ENCODE measurements at places on chromosomes 13 and 19.

- peak; percentile 34 for DNase-seq
These were observed 5.9 kb upstream of the ZNF551 start for GRCh38 chr19:57675881-57676280.

DNA sequence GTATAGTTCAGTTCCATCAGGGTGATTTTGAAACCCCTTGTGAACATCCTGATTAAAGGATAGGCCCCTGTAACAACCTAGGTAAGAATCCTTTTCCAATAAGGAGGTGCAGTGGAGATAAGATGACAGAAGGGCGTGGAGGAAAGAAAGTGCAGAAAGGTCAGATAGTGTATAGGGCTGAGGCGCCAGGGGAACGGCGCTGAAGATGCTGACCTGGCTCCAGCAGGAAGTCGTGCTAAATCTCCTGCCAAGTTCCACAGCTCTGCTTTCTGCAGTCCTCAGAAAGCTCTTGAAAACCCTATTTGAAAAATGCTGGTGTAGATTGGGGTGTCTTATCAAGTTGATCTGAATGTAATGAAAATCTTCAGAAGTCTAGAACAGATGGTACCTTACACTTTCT is 221.7 kb downstream of the COG6 start:
- DNase-seq = no peak

- DNase-seq = no peak
These were observed 6.9 kb upstream of the ICAM4 start for GRCh38 chr19:10279737-10280442.

DNA sequence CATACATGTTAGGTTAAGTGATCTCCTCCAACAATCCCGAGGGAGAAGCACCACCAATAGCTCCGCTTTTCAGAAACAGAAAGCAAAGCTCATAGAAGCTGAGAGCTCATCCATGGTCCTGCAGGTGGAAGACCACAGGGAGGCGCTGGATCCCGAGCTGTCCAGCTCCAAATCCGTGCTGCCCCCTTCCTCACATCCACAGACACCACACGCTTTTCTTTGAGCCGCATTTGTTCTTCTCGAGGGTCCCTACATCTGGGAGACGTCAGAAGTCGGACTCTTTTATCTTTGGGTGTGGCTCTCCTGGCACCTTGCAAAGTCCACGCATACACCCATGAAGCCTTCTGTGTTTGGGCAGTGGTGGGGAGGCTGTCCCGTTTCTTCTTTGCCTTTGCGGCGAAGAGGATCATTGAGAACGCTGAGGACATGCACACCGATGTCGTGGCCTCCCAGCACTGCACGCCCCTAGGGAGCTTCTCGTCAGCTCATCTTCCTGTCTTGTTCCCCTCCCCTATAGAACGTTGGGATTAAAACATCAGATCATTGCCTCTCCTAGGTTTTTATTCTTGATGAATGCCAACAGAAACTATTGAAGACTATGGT is 184.8 kb downstream of the TEX29 start:
- no peak for DNase-seq

GRCh38 chr13:99377641-99378040 is 70.4 kb upstream of the GPR183 start:
- no peak for DNase-seq

GRCh38 chr19:23822735-23823134 is 64.0 kb upstream of the ZNF681 start:
- DNase-seq = no peak

- DNase-seq = no peak
These were observed 36.0 kb downstream of the BRD4 start for GRCh38 chr19:15296353-15296752.

DNA sequence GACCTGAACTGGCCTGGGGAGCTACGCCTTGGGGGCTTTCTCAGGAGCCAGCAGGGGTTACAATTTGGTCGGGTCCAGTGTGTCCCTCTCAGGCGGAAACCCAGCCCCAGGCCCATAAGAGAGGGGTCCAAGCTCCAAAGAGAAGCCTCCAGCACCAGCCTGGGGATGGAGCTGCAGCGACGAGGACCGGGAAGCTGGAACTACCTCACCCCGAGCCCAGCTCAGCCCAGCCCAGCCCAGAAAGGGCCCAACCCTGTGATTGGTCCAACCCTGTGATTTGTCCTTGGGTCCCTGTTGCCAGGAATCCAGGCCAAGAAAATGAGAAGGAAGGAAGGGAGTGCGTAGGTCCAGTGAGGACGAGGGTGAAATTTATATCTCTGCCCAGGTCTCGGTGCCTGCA is 24.1 kb downstream of the CLEC4M start:
- no peak for DNase-seq

DNA sequence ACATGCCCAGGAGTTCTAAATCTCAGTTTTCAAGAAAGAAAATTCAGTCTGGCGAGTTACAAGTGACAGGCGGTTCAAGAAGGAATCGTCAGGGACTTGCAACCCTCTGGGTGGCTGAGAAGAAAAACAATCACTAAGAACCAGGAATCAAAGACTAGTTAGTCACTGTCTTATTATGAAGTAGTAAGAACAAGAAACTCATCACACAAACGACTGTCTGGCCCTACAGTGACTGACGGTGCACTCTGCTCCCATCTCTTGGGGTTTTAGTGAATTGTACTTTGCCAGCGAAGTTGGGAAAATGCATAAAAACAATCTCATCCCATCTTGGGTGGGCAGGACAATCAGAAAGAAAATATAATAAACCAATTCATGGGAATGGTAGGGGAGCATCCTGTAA is 63.7 kb upstream of the SACS start:
- DNase-seq = no peak

GRCh38 chr19:44002212-44002565 is 568 bp upstream of the ZNF230 start:
- DNase-seq = no peak

- no peak for DNase-seq
These were observed 8.8 kb downstream of the GTPBP3 start for GRCh38 chr19:17346109-17346671.

- DNase-seq = no peak
These were observed 237.5 kb downstream of the COG6 start for GRCh38 chr13:39892721-39893685.

GRCh38 chr13:20994441-20994821 is 67.0 kb downstream of the LATS2 start:
- no peak for DNase-seq

GRCh38 chr19:29667901-29668341 is 2.7 kb downstream of the PLEKHF1 start:
- no peak for DNase-seq

- no peak for DNase-seq
These were observed 8.3 kb downstream of the GTF3A start for GRCh38 chr13:27432611-27433210.

- no peak for DNase-seq
These were observed 130.6 kb upstream of the SOX1 start for GRCh38 chr13:111936267-111936925.

GRCh38 chr13:43830497-43830881 is 43.7 kb upstream of the ENOX1 start:
- peak; percentile 66 for DNase-seq

DNA sequence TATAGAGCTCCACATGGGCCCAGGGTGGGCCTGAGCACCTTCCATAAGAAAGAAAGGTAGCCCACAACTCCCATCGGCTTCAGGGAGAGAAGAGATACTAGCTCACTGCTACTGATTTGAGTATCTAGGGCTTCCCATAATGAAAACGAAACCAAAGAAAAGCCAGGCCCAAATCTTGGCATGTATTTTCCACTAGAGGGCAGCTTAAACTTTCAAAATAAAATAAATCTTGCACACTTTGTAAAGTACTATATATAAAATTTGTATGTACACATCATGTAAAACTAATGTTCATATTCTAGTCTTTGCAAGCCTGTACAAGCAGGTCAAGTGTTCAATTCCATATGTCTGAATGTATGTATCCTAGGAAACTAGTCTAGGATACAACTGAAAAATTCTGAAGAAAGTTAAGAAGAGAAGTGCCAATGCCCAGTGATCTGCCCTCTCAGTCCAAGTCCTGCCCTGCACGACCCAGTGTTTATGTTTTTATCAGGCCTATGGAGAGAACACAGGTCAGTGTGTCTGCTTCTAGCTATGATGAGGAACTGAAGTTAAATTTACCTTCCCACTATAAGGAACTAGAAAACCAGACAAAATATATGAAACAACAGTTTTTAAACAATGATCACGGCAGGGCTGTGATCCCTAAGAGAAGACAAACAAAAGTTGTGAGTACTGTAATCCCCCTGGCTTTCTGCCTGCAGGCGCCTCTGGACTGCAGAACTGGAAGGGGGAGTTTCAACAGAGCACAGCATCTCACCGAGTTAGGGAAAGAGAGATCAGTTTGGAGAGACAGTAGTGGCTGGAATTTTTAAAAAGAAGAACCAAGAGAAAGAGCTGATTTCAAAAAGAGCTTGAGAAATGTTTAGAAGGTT is 475.7 kb downstream of the UQCRFS1 start:
- DNase-seq = peak; percentile 28

- DNase-seq = no peak
These were observed 5.6 kb upstream of the RAB8A start for GRCh38 chr19:16106121-16106520.

- DNase-seq = no peak
These were observed 73.9 kb upstream of the GPR183 start for GRCh38 chr13:99380921-99381645.

GRCh38 chr19:49335071-49335783 is at the start of gene CD37:
TSS of gene CD37 (plus strand) at chr19:49335406. CDS start at chr19:49335541, 135 bp downstream.
- DNase-seq = no peak

- DNase-seq = no peak
These were observed 764 bp downstream of the CLEC11A start for GRCh38 chr19:50723735-50724521.

DNA sequence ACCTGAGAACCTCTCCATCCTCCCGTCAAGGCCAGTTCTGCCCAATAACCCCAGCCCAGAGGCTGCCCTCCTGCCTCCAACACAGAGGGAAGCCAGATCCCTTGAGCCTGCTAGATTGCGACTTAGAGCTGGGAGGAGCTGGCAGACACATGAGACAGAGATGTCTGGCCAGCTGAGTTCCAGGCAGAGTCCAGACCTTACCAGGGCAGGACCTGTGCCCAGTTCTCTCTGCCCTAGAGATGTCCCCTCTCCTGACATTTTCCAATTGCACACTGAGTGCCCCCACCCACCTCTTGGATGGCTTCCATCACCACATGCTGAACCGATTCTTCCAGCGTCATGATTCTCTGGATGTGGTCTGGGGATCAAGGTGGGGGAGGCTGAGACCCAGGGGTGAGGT is 3.0 kb downstream of the HOOK2 start:
- no peak for DNase-seq
